ENCODE measurements at places on chromosomes 3 and 15.

- DNase-seq: no peak
Observed at GRCh38 chr3:43629257-43629656, 7.4 kb upstream of the ANO10 start.

GRCh38 chr3:127827808-127828207 lies 5.5 kb upstream of the MGLL start:
- no peak for DNase-seq

GRCh38 chr15:74727727-74728126 lies 2.4 kb upstream of the CYP1A1 start:
- no peak for DNase-seq

DNA sequence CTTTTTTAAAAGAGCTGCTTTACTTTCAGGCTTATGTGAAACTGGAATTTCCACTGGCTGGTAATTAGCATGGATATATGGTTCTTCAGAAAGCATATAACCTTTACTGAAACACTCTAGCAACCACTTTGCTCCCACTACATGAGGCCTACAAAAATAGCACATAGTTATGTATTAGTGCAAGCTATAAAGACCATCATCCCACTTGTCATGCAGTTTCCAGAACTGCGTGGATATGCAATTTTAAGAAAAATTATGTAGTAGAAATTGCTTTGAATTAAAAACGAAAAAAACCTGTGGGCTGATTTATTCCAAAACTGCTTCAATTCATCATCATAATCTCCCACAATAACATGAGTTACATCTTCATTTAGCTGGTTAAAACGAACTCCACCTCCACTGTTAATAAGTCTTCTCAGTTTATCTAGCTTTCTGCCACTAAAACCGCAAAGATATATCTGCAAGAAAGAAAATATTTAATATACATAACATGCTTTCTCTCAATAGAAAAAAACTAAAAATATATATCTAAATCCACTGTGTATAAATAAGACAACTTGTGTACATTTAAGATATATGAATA lies 12.2 kb downstream of the TOPBP1 start:
- DNase-seq: no peak

- no peak for DNase-seq
Observed at GRCh38 chr3:29406291-29406832, 125.5 kb downstream of the RBMS3 start.

DNA sequence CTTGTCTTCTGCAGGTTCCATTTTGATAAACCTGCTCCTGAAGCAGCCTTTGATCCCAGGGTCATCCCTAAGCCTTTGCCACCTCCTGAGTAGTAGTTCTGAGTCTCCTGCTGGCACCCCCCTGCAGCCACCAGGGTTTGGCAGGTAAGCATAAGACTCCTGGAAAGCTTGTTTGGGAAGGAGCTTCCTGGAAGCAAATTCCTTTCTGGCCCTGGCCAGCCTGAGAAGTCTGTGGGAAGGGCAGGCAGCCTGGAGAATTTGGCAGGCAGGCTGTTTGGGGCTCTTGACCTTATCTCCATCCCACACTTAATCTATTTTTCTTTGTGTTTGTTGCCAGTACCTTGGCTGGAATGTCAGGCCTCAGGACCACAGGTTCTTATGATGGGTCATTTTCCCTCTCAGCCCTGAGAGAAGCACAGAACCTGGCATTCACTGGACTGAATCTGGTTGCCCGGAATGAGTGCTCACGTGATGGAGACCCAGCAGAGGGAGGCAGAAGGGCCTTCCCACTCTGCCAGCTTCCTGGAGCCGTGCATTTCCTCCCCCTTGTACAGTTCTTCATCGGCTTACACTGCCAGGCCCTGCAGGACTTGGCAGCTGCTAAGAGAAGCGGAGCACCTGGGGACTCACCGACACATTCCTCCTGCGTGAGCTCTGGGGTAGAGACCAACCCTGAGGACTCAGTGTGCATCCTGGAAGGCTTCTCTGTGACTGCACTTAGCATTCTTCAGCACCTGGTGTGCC lies 13.4 kb downstream of the ATRIP start:
- no peak for DNase-seq

DNA sequence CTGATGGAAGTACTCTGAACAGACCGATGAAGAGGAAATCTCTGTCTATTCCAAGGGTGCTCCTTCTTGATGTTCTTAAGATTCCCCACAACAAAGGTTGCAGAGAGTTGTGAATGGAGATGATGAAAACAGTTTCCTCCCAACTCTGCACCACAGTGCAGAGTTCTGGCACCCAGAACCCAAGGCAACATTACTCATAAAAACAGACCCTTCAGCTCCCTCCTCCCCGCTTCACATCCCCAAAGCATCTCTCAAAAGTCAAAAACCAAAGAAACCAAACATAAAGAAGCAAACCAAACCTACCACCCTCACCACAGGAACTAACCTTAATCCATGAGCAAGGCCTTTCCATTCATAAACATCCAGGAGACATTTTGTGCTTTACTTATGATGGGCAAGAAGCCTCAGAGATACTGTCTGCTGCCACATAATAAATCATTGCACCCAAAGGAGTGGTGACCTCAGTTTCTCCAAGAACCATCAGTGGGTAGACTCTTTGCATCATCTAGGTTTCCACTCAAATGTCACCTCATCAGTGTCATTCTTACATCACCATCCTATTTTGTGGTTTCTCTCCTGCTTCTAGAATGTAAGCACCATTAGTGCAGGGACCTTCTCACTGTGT lies 13.2 kb downstream of the PCOLCE2 start:
- no peak for DNase-seq

- DNase-seq: no peak
Observed at GRCh38 chr15:57758560-57758959, 52.0 kb downstream of the POLR2M start.

- DNase-seq: no peak
Observed at GRCh38 chr15:69127306-69127705, 33.1 kb upstream of the GLCE start.

- DNase-seq: no peak
Observed at GRCh38 chr15:51908316-51908715, 63.3 kb downstream of the LEO1 start.
